ENCODE measurements at places on chromosomes 6 and 20.

DNA sequence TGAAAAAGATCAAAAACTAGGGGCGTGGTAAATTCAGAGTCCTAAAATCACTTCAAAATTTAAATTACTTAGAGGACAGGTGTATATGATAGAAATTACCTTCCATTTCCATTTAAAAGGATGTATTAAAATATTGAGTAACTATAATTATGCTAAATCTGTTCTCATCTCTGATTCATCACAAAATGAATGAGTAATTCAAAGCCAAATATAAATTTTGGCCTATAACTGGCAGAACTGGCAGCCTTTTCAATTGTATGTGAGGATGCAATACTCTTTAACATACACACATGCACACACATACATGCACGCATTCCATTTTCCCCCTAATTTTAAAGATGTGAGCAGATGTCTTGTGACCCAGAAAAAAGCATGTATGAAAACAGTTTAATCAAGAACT is 194.6 kb downstream of the EPM2A start:
- DNase-seq: no peak

- DNase-seq: no peak
These were observed 245.6 kb downstream of the HIVEP2 start for GRCh38 chr6:142699391-142699790.

GRCh38 chr6:118501099-118501498 is 47.0 kb upstream of the PLN start:
- no peak for DNase-seq

- peak; percentile 55 for DNase-seq
These were observed 33.2 kb upstream of the TAF8 start for GRCh38 chr6:42017021-42017643.
